A172 (cell line): ENCODE measurements at places on chromosomes 12 and 14.

- no peak for DNase-seq
These were observed 2.5 kb upstream of the CPNE6 start for GRCh38 chr14:24068711-24069410.

GRCh38 chr14:67698179-67698578, 2.6 kb upstream of the RDH11 start:
- no peak for DNase-seq

- no peak for DNase-seq
These were observed 5.4 kb downstream of the STON2 start for GRCh38 chr14:81394739-81395138.

GRCh38 chr12:12356467-12356895, 397 bp upstream of the BORCS5 start:
- DNase-seq = no peak

DNA sequence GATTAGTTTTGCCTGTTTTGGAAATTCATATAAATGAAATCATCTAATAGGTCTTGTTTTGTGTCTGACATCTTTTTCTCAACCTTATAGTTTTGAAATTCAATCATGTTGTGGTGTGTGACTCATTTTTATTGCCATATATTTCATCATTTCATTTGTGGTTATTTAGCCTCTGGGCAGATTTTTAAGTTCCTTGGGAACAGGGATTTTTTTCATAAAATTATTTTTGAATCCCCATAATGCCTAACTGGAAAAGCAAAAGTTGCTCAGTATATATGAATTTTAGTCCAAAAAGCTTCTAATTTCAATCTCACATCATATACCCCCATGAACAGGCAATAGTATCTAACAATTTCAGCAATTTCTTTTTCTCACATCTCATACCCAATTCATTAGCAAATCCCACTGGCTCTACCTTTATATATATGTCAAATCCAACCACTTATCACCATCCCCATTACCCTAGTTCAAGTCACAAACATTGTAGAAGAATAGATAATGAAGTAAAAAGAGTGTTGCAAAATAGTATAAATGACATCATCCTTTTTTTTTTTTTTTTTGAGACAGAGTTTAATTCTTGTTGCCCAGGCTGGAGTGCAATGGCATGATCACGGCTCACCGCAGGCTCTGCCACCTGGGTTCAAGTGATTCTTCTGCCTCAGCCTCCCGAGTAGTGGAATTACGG, 2.6 kb upstream of the OR6J1 start:
- no peak for DNase-seq

DNA sequence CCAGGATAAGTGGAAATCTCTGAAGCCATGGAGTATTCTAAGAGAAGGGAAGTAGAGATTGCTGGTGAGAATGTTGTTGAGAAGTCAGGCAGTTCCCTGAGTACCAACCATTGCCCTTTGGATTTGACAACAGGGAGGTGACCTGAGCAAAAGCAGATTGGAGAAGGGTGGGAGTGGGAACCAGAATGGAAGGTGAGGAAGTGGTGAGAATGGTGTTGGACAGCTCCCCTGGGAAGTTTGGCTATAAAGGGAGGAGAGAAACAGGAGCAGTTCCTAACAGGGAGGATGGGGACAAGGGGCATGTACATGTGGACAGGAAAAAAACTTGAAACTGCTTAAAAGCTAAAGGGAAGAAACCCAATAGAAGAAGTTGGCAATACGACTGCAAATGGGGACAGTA, 198.1 kb downstream of the ETV6 start:
- DNase-seq = no peak

DNA sequence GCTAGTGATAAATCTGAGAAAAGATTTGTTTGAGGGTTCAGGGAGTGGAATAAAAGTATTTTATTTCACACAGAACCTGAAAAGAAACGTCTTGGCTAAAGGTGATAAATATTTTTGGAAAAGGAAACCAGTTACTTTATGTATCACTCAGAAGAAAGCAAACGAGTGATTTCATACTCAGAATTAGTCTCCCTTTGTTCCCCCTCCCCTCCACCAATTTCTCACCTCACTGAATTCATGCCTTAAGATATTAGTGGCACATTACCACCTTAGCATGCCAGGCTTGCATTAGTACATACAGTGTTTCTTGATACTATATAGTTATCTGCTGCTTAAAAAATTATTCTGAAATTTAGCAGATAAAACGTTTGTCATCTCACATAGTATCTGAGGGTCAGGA, 28.2 kb downstream of the G2E3 start:
- DNase-seq = no peak

DNA sequence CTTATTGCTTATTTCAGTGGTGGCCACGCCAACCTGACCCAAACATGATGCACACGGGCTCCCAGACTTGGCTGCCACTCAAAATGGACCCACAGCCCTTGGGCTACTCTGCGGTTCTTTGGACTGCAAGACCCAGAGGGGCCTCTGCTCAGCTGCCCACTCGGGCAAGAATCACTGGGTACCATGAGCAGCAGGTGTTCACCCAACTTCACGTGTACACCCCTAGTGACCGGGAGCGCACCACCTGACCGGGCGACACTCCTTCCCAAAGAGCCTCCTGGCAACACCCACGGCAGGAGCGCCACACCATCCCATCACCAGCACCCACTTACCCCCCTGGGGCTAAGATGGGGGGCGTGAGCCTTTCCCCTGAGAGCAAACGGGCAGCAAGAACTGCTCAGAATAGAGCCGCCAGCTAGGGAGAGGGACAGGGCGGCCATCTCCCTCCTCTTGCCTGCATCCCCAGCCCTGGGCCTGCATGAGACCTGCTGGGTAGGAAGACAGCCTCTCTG, 32.0 kb downstream of the CCNK start:
- DNase-seq = no peak

GRCh38 chr14:30961330-30961729, 64.1 kb upstream of the AP4S1 start:
- DNase-seq = no peak

DNA sequence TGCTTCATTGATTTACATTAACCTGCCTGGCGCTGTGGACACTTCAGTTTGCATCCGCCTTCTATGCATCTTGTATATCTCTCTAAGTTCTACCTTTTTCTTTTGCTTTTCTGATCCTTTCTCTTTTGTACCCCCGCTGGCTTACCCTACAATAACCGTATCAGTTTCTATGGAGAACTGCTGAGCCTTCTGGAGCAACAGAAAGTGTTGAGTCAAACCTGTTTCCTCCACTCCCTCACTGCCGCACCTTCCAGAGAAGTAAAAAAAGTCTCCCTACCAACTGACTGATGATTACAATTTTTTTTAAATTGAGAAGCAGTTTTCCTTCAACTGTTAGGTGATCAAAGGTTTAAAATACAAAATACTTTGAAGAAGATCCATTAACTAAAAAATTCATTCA, 17.4 kb downstream of the EXD2 start:
- no peak for DNase-seq

DNA sequence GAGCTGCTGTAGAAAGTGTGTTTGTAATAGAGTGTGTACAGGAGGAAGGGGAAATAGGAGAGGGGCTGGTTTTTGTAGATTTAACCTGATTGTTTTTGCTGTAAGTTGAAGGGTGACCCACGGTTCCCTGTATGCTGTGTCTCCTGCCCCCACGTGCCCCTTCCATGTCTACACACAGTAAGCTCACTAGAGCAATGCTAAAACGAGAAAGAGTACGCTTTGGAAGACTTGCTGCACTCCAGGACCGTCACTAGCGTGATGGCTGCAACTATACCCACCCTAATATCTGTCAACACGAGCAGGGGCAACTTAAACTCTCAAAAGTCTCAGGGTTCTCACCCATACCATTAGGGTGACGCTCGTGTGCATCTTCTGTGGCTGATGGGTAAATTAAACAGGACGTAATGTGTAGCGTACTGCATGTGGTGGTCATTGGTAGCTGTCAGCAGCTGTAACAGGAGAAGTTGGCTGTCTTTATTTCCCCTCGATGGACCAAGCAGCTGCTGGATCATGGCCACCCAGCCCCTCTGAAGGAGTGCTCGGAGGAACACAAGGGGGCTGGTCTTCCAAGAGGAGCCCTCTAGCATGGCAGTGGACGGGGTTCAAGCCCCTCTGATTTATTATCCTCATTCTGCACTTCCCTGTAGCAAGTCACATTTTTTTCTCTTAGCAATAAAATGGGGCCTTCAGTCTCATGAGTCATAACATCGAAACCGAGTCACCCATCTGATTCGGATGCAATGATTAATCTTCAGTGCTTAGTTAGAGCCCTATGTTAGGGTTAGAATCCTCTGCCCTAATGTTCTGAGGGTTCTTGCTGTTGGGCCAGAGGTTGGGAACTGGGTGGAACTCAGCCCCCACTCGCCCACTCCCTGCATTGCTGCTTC, 14.0 kb downstream of the CCND2 start:
- DNase-seq = no peak

DNA sequence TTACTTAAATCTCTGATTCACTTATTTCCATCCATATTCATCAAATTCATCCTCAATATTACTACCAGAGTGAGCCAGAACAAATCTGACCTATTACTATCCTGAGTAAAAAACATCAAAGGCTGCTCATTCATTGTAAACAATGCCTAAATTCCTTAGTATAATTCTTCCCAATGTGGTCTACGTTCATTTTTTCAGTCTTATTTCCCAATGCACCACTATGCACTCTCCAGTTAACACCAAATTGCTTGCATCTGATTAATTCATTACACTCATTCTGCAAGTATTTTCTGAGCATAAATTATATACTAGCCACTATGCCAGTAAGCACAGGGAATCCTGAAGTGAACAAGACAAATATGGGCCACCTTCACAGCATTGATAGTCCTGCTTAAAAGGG, 110.0 kb downstream of the EPS8 start:
- DNase-seq = no peak

GRCh38 chr12:95304673-95305198, 87.1 kb downstream of the VEZT start:
- peak; percentile 5 for DNase-seq

GRCh38 chr14:81485372-81485771, 48.3 kb downstream of the SEL1L start:
- no peak for DNase-seq

DNA sequence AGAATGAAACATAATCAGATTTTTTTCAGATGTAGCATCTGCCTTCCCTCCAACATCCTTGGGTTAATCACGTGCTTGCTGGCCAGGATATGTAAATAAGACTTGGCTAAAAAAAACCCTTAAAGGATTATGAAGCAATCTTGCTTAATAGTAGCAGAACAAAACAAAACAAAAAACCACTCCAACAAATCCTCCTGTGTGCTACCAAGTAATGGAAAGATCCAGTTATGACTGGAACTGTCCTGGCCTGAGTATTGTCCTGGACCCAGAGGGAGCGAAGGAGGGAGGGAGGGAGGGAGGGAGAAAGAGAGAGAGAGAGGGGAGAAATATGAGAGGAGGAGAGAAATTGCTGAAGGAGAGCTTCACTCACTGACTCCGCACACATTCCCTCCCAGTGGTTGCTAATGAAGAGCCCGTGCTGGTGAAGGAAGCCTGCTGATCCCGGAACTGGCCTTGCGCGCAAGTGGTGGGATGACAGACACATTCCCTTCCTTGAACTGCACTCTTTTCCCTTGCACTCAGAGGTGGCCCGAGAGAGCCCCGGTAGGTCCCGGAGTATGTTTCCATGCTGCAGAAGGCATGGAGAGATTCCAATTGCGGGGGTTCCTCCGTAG, 57.2 kb downstream of the HMGA2 start:
- DNase-seq = no peak

GRCh38 chr12:79423560-79423959, 267.2 kb downstream of the PAWR start:
- no peak for DNase-seq

GRCh38 chr12:62653740-62654139, 187.1 kb downstream of the MON2 start:
- DNase-seq = no peak

- no peak for DNase-seq
These were observed 11.5 kb downstream of the SYNDIG1L start for GRCh38 chr14:74414403-74415114.
